ENCODE measurements at places on chromosomes 5 and 9.

DNA sequence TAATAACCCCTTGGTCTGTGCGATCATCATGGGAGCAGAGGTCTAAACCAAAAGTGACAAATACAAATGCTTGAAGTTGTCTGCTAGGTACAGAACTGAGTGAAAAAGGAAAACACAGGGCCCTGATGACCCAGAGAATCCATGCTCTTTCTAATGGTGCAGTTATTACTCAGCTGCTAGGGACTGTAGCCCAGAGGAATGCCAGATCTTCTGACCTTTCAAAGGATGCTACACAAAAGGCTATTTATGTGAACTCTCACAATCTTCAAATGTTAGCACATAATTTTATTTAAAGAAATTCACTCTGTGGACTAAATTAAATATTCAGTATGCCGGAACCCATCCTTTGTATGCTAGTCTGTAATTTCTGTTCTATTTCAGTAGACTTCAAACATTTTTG is 79.9 kb downstream of the PRR16 start:
- no peak for DNase-seq

- no peak for DNase-seq
These were observed 230.3 kb downstream of the GLIS3 start for GRCh38 chr9:4069457-4070153.

- no peak for DNase-seq
These were observed 107.0 kb downstream of the MELK start for GRCh38 chr9:36679710-36680109.

DNA sequence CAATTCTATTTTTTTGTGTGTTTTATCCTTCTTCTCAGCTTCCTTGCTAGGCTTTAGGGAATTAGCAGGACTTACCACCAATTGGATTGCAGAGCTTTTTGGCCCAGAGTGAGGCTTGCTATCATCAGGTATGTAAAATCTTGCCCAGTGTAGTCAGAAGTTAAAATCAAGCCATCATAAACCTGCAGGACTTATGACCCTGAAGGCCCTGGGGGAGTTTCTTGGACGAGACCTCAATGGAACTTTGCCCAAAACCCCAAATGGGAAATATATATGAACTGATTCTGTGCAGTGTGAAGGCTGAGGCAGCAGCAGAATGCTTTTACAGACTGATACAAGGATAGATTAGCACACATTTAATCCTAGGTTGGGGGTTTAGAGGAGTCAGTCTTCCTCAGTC is 287.0 kb downstream of the SH3GL2 start:
- DNase-seq = no peak

GRCh38 chr5:140037012-140037411 is 6.1 kb downstream of the NRG2 start:
- DNase-seq = no peak

DNA sequence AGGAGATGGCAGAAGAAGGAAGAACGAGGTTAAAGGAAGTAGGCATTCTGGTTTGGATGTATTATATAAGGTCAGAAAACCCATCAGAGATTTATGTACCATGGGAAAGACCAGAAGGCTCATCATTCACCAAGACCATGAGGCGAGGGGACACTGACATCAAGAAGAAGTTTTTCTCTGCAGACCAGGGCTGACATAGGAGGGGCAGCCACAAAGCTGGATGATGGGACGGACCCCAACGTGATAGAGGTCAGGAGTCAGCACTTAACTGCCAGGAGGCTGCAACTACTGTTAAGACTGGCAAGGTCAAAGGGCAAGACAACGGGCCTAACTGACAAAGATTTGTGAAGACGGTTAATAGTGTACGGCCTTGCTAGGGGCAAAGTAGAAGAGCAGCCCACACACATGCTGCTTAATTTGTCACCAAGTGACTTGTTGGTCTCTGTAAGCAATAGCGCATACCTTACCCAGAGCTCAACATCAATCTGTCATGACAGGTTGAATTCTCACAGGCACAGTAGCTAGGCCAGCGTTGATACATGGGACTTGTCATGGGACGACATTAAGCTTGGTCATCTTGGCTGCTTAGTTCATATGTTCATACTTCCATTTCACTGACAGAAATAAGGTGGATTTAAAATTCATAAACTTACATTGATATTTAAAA is 579.7 kb upstream of the CDH10 start:
- no peak for DNase-seq

- no peak for DNase-seq
These were observed 13.1 kb downstream of the PALM2AKAP2 start for GRCh38 chr9:109792951-109793546.

DNA sequence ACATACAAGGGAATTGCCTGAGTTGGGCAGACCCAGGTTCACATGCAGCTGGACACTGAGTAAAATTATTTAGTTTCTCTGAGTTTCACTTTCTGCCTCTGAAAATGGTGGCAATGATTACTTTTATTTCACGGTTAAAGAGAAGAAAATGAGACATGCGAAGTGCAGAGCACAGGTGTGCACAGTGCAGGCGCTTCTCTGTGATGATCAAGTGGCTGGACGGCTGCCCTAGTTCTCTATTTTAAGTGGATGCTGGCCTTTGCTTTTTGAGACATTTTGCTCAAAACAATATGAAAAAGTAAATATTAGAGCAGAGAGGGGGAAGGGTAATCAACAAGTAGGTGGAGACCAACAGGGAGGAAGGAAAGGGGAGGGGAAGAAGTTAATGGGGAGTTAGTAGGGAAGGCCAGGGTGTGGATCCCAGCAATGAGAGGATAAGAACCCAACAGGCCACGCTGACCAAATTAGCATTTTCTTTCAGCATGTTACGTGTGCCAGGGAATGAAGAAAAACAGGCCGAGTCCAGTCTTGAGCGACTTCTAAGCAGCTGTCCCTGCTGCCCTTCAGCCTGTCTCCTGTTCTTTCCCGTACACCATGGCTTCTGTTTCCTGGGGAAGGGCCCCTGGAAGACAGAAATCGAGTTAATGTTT is 16.1 kb downstream of the SNX18 start:
- no peak for DNase-seq

GRCh38 chr9:127537792-127538191 is 74.3 kb upstream of the STXBP1 start:
- DNase-seq = no peak

GRCh38 chr9:36632892-36633291 is 60.2 kb downstream of the MELK start:
- no peak for DNase-seq

GRCh38 chr9:33453286-33453860 is 6.0 kb upstream of the AQP3 start:
- DNase-seq = no peak

DNA sequence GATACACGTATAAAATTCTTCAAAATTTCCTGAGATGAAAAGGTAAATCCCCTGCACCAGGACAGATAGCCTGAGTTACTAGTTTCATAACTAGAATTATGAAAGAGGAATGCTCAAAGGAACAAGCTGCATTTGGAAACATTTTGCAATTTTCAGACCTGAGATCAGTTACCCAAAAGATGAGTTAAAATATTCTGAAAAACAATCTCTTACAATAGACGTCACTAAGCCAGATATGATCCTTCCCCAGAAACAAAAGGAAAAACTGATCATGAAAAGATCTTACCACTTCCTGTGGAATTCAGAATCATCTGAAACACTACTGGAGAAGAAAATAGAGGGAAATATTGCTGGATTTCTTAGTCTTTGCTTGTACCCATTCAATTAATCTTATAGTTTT is 204.7 kb downstream of the ARRDC3 start:
- no peak for DNase-seq

DNA sequence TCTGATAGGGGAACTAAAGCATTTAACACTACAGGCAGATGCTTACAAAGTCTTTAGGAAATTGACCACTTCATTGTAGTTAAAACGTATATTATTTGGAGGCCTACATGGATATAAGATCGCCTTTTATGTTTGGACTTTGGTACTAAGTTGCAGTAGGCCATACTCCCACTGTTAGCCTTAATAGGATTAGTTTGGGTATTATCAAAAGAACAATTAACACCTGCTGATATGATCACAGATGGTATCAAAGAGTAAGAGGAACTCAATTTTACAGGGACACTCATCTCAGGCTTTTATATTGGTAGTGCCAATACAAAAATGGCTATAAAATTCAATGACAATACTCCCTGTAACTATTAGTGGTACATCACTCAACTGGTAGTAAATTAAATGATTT is 1183.0 kb downstream of the MAT2B start:
- DNase-seq = no peak

DNA sequence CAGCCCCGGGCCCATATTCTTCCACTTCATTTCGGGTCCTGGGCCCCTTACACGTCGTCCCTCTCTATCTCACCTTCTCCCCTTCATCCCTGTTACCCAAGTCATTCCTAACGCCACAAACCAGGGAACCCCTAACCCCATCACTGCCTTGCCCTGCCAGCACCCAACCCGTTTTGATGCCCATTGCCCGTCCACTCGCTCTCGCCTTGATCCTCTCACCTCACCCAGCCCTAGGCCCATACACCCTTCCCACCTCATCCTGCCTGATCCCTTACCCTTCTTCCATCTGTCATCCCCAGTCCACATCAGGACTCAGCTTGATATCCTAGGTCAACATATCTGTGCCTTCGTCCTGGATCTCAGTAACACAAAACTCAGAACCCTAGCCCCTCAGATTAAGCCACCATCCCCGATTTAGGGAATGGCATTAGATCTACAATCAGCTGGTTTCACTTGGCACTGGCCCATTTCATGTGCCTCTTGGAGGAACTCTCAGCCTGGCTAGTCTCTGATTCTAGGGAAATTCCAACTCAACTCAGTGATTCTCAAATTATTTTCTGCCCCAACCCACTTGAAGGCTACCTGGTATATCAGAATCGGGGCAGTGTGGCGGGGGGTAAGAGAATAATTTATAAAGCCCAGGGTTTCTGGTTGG is 489 bp downstream of the CHMP5 start:
- no peak for DNase-seq

DNA sequence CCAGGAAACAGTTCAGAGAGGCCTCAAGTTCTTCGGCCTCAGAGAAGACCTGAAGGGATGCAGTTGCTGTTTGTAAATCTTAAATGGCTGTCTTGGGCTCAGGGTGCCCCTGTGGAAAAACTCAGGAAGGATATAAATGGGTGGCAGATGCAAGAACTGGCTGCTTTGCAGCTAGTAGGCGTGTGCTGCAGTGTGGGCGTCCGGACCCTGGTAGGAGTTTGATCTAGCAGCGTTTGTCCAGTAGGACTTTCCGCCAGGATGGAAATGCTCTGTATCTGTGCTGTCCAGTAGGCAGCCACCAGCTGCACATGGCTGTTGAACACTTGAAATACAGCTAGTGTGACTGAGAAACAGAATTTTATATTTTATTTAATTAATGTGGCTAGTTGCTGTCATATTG is 7.7 kb downstream of the CDX1 start:
- no peak for DNase-seq

DNA sequence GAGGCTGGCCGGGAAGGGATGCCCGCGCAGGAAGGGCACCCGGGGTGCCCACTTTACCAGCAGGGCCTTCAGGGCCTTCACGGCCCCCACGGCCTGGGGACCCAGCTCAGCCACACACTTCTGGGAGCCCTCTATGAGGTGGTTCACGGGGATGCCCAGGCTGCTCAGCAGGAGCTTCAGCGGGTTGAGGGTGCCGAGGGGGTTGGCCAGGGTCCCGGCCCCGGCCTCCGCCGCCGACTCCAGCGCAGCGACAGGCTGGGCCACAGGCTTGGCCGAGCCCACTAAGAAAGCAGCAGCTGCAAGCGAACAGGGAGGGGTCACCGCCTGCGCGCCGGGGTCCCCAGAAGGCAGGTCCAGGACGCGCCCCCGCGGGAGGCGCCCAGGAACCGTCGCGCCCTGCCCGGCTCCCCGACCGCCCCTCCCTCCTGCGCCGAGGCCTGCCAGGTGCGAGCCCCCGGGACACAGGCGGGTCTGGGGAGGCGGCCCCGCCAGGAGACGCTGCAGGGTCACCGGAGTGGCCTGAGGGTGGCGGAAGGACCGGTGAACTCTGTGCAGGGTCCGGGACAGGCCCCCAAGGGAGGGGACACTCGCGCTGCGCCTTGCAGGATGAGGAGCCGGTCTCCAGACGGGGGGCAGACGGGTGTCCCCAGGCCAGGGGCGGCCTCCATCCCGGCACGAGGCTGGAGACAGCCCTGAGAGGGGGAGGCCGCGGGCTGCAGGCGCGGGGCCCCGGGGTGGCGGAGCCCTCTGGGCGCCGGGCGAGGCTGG is 572 bp downstream of the SCGB3A1 start:
- DNase-seq = no peak

DNA sequence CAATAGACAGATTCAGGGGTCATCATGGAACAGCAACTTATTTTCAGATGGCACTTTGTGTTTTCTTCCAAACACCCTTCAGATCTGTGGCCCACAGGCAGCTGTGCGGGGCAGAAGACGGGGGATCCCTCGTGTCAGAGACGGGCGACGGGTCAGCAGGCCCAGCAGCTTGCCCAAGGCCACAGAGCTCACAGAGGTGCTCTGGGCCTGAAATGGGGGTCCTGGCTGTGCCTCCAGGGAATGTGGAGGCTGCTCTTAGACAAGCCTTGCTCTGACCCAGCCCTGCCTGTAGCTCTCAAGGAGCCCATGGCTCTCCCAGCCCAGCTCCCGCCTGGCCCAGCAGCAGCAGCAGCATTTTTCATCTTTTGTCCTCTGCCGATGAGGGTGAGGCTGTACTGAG is 40.9 kb upstream of the SARDH start:
- DNase-seq = no peak

GRCh38 chr5:5342784-5343183 is 79.7 kb upstream of the ICE1 start:
- no peak for DNase-seq

- no peak for DNase-seq
These were observed 124.5 kb downstream of the EDIL3 start for GRCh38 chr5:84260140-84260539.

GRCh38 chr5:143014017-143014651 is 244.0 kb downstream of the ARHGAP26 start:
- no peak for DNase-seq

DNA sequence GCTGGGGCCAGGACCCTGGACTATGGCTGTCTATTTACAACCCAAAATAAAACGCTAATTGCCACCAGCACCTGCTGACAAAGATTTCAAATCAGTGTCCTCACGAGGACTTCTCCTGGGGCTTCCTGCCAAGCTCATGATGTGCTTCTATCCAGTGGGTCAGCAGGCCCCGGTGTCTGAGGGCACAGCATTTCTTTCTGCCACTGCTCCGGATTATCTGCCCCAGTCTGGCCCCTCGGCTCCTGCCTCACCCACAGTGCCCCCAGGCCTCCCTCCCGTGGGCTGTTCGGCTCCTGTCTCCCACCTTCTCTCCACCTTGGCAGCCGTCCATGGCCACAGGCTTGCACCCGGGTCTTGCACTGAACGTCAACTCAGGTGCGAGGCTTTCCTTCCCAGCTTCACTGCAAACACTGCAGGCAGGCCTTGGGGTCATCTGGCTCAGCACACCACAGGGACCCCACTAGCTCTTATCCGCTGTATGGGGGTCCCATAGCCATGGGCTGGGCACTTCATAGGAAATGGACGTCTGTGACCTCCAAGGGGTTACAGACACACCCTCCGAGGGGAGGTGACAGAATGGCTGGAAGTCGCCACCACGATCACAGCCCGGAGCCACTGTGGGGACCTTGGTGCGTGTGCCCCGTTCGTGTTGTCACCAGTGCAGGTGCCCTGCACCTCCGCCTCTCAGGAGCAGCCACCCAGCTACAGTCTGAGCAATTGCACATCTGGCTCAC is 43.8 kb upstream of the FCN1 start:
- no peak for DNase-seq

Measured in NCI-H187 treated with DMSO at 0.1 percent for 48 hours (cell line).